ENCODE measurements at places on chromosomes 4 and X.

- DNase-seq: no peak
Measured at GRCh38 chr4:53005149-53005546, 143.0 kb downstream of the RASL11B start.

DNA sequence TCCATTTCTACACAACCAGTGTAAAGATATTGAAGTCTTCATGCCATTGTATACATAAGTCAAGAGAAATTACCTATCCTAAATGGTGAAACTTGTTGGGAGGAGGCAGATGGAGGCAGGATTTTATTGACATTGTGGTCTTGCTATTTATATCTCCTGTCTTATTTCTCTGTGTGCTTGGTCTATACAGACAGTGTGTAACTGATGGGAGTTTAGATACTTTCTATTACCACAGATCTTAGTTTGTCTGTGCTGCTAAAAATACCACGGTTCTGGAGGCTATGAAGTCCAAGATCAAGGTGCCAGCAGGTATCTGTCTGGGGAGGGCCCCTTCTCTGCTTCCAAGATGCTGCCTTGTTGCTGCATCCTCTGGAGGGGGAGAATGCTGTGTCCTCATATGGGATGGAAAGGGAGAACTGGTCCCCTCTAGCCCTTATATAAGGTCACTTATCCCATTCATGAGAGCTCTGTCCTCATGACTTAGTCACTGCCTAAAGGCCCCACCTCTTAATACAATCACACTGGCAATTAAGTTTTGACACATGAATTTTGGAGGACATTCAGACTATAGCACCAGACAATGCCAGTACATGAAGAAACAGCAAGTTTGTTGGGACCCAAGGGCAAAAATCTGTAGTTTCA, 62.4 kb downstream of the SYNPO2 start:
- no peak for DNase-seq

DNA sequence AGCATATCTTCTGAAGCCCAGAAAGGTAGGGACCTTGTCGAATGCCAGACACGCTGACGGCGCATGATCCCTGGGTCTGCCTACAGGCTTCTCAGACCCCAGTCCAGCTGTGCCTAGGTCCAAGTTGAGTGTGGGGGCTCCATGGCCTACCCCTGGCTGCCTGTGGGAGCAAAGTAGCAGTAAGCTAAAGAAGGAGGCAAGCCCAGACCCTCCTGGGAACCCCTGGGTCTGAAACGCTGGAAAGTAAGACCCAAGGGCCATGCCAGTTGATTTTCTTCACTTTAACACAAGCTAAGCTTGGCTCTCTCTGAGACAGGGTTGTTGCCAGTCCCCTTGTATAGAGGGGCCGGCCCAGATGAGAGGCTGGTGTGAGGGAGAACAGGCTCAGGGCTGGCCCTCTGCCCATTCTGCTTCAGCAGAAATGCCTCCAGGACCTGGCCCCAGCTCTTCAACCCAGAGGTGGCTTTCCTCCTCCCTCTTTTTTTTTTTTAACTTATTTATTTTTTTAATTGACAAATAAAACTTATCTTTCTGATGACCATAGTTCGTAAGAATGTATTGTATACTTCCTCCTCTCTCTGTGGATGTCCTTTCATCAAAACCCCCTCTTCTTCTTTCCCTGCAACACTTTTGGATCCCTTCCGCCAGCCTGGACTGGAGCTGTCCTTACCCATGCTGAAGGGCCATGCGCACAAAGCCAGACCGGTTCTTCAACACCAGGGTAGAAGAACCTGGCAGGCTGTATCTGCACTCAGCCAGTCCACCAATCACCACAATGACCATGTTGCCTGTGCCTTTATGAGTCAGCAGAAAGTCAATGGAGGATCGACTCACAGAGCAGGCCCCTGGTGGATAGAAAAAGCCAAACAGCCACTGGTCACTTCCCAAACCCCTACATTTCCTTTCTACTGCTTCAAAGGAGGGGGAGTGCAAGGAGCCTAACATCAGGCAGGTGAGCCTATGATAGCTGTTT, 7.1 kb downstream of the AWAT2 start:
- no peak for DNase-seq

- no peak for DNase-seq
Measured at GRCh38 chr4:180059216-180059881, 2183.9 kb upstream of the TENM3 start.

DNA sequence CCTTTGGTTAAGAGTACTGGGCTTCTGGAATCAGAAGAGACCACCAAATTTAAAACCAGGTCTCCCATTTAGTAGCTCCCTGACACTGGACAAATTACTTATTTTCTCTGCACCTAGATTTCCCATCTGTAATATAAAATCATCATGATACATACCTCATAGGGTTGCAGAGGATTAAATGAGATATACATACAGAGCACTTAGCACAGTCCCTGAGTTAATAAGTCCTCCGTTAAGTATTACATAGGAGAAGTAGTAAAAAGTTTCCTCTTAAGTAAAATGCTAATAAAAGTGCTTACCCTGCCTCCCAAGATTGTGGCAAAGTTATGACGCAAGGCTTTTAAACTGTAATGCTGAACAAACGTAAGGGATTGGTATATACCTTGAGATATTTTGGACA, 539 bp upstream of the CHIC1 start:
- DNase-seq: no peak

- peak; percentile 56 for DNase-seq
Measured at GRCh38 chr4:76200771-76201231, 12.8 kb downstream of the SCARB2 start.

DNA sequence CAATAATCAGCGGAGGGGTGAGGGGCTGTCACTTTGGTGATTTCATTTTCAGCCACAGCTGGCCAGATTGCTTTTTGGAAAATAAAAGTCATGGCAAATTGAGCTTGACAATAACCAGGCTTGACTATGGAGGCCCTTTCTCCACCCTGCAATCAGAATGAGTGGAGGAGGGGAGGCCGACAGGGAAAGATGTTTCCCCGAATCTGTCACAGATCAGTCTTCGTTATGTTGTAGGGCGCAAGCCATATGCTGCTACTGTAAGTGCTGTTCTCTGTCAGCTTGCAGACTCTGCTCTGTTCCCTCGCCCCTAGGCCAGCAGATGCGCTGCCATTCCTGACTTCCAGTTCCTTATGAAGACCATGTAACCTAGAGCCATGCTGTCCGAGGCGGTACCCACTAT, 114.1 kb downstream of the MGST2 start:
- no peak for DNase-seq

DNA sequence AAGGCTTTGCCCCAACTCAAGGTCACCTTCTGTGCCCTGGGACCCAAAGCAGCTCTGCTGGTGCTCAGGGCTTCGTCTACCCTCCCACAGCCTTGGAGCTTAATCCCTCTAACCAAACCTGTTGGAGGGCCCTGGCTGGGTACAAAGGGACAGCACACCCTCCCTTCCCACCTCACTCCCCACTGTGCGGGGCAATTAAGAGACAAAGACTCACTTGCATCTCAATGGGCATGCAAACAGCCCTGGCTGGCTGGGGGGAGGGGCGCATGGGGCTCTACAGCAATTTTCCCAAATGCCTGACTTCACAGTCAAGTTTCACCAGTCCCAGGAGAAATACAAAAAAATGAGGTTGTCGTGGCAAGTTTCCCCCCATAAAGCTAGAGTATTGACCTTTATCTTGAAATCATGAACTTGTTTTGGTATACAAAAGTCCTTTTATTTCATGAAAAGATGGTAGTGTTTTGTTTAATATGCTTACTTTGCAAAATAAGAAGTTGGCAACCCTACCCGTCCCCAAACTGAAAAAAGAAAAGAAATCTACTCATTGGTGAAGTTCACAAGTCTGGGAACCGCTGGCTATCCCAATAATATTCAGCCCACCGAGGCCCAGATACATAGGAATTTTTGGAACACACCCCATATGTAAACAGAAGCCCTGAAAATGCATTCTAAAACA, 4.1 kb upstream of the CD99L2 start:
- no peak for DNase-seq

DNA sequence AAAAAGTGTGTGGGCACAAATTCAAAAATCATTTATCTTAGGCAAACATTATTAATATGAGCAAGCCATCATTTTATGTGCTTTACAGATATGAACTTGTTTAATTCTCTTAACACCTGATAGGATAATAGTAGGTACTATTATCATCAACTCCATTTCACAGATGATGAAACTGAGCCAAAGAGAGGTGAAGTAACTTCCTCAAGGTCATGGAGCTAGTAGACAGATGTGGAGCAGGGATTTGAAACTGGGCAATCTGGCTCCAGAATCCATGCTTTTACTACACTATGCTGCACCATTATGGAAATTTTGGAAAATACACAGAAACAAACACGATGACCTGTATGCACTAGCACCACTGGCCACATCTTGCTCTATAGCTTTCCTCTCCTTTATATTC, 1.0 kb upstream of the PIN4 start:
- no peak for DNase-seq

DNA sequence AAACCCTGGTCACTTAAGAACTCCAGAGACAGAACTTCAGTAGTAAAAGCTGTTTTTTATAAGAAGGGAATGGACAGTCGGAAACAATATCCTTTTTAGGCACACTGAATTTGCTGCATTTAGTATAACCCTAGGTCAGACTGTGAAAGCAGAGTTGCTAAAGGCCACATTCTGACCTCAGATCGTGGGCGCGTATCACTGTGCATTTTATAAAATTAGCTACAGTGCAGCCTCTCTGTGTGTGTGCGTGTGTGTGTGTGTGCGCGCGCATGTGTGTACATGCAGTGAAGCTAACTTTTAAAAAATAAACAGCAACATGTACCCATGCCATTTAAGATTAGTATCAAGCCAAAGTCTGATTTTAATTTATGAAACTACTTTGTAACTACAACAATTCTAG, 8.0 kb downstream of the ZNF827 start:
- DNase-seq: no peak

- no peak for DNase-seq
Measured at GRCh38 chr4:151573945-151574344, 165.0 kb downstream of the FHIP1A start.

DNA sequence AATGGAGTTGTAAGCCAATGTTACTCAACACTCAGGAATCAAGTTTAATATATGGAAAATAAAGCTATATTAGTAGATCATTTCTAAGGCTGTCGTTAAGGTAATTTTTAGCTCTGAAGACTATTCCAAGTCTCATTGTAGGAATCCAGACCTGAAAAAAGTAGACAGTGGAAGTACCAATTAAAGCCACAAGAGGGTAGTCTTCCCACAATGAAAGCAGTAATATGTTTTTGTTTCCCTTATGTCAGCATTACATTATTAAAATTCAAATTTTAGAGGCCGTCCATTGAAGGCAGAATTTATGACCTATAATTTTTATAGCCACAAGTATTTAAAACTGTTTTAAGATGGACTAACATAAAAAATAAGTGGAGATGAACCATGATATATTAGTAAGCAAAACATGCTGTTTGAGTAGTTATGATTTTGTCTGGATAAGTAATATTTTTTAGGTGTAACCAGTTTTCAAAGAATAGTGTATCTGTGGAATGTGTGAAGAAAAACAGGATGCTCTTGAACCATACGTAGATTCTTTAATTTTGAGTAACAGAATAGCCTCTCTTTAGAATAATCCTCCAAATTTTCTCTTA, 372.6 kb upstream of the TECRL start:
- peak; percentile 6 for DNase-seq

Data from NCI-H1092 (cell line).